KBM-7 (cell line): ENCODE measurements at places on chromosomes 3 and 15.

GRCh38 chr3:142876417-142876816, 12.5 kb downstream of the PCOLCE2 start:
- DNase-seq, result no peak

GRCh38 chr3:127006781-127007436, 24.0 kb downstream of the PLXNA1 start:
- no peak for DNase-seq

GRCh38 chr3:58116985-58117384, 93.8 kb downstream of the DNASE1L3 start:
- no peak for DNase-seq

DNA sequence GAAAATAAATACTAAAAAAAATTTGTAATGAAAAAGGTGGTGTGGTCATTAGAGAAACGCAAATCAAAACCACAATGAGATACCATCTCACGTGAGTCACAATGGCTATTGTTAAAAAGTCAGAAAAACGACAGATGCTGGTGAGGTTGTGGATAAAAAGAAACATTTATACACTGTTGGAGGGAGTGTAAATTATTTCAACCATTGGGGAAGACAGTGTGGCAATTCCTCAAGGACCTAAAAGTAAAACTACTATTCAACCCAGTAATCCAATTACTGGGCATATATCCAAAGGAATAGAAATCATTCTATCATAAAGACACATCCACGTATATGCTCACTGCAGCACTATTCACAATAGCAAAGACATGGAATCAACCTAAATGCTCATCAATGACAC, 120.3 kb downstream of the MYO9A start:
- no peak for DNase-seq

GRCh38 chr3:121592856-121593702, at the start of gene FBXO40:
Gene FBXO40 (plus strand): TSS chr3:121593379. CDS start chr3:121620576, 27,197 bp downstream.
- no peak for DNase-seq

DNA sequence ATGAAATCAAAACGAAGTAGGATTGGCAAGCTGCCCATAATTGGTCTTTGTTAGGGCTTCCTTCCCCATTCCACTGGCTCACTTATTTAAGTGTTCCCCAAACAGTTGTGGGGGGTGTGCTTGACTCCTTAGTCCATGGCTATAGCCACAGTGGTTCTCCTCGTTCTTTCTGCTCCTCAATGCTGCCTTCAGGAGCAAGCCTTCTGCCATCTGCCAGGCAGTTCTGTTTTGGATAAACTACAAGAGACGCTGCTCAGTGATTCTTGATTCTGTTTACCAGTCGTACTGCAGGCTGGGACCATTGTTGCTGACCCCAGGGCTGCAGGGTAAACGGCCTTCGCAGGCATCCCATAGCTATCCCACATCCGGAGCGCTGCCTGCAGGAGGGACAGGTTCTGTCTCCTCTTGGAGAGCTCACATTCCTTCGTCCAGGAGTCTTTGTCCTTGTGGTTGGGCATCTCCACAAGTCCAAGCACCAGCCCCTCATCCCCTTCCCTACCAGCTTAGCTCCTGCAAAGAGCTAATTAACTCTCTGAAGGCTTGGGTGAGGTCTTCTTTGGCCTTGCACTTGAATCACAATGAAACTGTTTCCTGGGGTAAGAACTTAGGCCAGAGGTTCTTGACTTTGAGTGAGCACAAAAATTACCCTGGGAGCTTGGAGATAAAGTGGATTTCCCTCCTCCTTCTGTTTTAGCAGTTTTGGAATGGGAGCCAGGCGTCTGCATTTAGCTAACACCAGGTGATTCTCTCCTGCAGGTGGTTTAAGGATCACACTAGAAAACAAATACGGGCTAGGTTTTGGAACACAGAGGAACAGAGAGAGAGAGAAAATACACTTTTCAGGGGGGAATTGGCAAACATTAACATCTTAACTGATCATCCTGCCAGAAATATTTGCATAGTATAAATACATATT, 114.9 kb downstream of the SV2B start:
- no peak for DNase-seq

GRCh38 chr3:16148783-16149182, 25.7 kb upstream of the GALNT15 start:
- DNase-seq, result no peak

GRCh38 chr3:4986175-4986781, 7.0 kb downstream of the BHLHE40 start:
- DNase-seq, result no peak

DNA sequence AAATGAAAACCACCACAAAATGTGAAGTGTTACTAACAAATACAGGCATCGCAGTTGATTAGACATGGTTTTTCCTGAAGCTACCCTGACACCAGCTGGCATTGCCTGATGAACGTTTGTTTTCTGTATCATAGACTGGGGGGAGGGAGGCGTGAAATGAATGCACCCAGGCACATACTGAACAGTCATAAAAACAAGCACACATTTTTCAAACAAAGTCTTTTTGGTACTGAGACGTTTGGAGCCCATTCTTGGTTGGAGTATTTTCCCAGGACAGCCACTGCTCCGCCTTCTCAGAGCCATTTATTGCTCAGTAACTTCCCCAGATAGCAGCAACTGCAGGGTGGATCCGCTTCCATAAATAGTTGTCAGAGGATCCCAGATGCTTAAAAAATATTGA, 52.4 kb downstream of the KLF13 start:
- no peak for DNase-seq

DNA sequence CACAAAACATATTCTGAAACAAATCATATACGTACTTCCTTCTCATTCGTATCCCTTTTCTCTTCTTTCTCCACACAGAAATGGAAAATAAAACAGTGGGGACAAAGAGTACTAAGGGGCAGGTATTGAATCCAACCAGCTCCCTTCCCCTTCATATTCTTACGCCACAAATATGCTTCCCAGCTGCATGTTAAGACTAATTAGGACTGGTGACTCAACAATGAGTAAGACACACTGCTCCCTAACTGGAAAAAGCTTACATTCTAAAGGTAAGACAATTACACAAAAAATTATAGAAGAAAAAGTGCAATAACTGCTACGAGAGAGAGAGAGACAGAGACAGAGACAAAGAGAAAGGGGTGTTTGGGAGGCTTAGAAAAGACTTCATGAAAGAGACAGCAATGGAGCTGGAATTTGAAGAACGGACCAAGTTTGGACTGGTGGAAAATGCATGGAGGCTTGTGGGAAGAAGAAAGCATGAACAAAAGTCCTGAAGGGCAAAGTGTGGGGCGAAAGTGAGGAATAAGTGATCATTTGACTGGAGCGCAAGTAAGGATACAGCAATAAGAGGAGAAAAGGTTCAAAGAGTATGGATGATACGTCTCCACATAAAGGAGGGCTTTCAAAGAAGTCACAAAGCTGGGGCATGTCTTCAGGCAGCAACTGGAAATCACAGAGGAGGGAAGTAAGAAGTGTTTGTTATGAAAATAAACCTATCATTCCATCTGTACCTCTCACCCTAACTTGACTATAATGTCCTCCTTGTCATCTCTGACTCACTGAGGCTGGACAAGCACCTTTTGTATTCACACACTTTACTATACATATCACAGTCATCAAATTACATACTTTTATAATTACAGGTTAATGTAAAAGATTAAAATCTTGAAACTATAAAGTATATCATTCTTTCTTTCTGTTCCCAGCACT, 49.2 kb downstream of the RYK start:
- no peak for DNase-seq

GRCh38 chr3:71285086-71285485, 298.4 kb downstream of the FOXP1 start:
- DNase-seq, result no peak

DNA sequence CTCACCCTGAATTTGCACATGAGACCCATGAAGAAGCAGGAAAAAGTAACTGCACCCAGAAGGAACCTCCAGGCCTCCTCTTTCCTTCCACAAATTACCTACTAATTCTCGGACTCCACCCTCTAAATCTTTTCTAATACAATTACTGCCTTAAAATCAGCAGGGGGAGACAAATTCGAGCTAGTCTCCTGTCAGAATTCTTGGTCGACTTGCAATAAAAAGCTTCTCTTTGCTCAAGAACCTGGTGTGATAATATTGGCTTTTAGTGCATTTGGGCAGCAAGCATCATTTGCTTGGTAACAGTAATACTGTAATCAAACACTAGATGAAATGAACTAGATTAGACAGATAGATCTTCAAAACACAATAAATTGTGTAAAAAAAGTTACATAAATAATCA, 281.9 kb downstream of the RAP2B start:
- peak; percentile 28 for DNase-seq

DNA sequence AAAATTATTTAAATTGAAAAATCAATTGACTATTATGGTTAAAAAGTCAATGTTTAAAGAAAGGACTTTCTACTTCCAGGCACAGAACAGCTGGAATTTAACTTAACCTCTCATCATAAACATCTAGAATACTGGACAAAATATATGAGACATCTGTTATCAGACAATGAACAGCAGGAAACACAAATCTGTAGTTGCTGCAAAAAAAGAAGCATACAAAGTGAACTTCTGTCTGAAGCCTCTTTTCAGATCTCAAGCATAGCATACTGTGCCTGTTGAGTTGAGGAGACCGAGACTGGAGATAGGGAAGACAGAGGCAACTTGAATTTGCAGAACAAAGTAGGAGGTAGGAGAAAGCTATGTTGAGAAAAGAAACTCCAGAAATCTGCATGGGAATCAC, 140.0 kb upstream of the CBLB start:
- no peak for DNase-seq

DNA sequence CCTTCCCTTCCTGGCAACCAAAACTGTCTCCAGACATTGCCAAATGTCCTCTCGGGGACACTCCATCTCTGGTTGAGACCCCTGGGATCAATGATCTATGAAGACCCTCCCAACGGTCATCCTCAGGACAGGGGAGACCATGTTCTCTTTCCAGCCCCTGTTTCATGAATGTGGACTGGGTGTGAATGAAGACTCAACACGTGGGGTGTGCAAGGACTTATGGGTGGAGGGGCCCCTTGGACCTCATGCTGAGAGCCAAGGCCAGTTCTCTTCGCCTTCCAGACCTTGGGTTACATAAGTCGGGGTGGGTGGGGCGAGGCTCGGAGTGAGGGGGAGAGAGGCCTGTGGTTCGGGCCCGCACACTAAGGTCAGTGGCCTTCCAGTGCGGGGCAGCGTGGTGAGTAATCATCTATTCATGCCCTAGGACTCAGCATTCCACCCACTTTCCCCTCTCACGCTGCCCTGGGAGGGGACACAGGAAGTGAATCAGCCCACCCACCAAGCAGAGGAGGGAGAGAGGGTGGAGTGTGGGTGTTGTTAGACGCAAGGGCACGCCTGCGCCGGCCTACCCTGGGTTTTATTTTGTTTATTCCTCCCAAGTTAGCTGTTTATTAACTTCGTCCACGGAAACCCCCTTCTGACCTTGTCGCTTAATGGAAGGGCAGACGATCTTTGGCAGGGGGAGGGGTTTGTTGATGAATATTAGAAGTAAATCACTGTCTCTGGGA, 6.7 kb downstream of the PAQR5 start:
- no peak for DNase-seq

DNA sequence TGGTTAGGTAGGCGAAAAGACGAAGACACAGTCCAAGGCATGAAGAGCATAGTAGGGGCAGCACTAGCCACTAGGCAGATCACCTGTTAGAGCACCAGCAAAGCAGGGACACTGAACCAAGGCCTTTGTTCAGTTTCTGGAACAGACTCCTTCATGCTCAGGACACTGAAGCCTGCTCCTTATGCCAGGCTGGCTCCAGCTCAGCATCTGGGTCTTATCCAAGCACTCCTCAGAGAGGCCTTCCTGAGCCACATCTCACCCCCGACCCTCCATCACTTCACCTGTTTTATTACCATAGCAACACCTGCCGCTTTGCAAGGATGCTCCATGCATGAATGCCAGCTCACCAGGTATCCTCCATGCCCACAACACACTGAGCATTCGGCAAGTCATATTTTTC, 206.3 kb upstream of the CHRNA7 start:
- no peak for DNase-seq

DNA sequence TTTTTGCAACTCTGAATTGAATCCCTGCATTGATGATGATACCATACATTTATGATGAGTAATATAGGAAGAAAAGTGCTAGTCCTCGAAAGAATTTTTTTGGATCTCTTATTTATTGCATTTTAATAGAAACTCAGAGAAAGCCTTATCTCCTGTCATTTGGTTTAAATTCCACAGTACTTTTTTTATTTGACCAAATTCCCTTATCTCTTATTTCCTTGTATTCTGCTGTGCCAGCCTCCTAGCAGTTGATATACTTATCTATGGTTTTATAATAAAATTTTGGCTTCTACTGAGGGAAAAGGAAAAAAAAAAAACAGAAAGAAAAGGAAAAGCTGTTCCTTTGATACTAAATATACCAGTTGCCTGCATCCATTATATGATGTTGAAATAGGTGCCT, 535.1 kb upstream of the NR2F2 start:
- no peak for DNase-seq

DNA sequence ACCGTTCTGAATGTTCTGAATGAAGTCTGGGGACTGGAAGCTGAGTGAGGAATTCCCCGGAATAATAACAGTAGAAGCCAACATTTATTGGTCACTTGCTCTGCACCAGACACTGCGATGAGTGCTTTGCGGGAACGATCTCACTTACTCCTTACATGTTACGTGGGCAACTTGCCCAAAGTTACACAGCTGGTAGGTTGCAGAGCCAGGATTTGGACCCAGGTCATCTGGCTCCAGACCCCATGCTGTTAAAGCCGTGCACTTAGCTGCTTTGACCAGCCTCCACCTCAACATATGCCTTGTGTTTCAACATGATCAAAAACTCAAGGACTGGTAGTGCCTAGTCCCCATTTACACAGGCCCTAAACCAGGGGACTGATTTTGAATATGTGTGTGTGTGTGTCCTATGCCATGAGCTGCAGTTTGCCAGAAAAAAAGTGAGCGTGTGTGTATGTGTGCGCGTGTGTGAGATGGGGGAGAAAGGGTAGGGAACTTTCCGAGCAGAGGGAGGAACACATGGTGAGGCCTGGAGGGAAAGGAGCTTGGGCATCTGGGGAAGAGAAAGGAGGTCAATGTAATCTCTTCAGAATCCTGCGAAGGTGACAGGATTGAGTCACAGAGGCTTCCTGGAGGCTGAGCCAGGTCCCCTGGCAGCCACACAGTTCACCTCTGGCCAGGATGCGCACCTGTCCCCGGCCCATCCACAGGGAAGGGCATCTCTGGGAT, 28.9 kb downstream of the LINGO1 start:
- no peak for DNase-seq

- no peak for DNase-seq
Observed at GRCh38 chr3:170128977-170129431, 52.5 kb downstream of the PHC3 start.

GRCh38 chr15:43292375-43293078, 25.8 kb upstream of the TGM5 start:
- no peak for DNase-seq

DNA sequence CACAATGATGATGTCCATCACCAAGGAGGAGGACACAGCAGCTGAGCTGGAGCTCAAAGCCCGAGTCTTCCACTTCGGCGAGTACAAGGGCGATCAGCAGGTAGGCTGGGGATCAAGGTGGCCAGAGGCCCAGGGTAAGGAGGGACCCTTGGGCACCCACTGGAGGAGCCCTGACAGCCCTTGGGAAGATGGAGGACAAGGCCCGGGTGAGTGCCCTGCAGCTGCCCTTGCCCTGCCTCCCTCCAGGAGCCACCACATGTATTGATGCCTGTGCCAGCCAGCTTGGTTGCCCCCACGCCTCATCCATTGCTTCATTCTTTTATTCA, 38.4 kb downstream of the CFAP100 start:
- DNase-seq, result no peak

GRCh38 chr15:61049934-61050333, 179.2 kb downstream of the RORA start:
- DNase-seq, result no peak

- DNase-seq, result no peak
Observed at GRCh38 chr3:118900737-118901525, 133.7 kb downstream of the IGSF11 start.
